GM23338 (cell line): ENCODE measurements at places on chromosomes 7 and 10. TPM values are rescaled to one million over a fixed set of nuclear protein-coding genes. Genes with fewer than 3 reads are reported as not detected.
A peak's percentile ranks its signal among the peaks of the same experiment; 100 is the strongest.

The NAT16 gene
- 0.31 and 0.57 TPM in 2 replicates for polyA plus RNA-seq

GRCh38 chr7:134662166-134662870, 15.7 kb downstream of the BPGM start:
- no peaks in the 10 kb centered on the region for H3K27me3 ChIP-seq
- no peak overlapping the region for H3K4me3 ChIP-seq
- no peaks in the 10 kb centered on the region for H3K36me3 ChIP-seq
- no peak for DNase-seq

The GPC2 gene
- polyA plus RNA-seq = 9.8 and 10.7 TPM in 2 replicates

GRCh38 chr10:42981358-42982236, 95.3 kb upstream of the RET start:
- no peak overlapping the region for H3K4me3 ChIP-seq
- no peaks in the 10 kb centered on the region for H3K4me1 ChIP-seq
- no peak overlapping the region for H3K27ac ChIP-seq
- no peaks in the 10 kb centered on the region for H3K36me3 ChIP-seq
- no peak for DNase-seq
- H3K27me3 ChIP-seq = no peaks in the 10 kb centered on the region

GRCh38 chr7:55898287-55898686, 11.0 kb downstream of the ZNF713 start:
- no peak overlapping the region for H3K4me3 ChIP-seq
- DNase-seq = no peak
- H3K27me3 ChIP-seq = no peaks in the 10 kb centered on the region
- no peak overlapping the region for H3K27ac ChIP-seq
- H3K4me1 ChIP-seq = no peaks in the 10 kb centered on the region

The HBP1 gene
- polyA plus RNA-seq = 36.0 and 37.6 TPM in 2 replicates

DNA sequence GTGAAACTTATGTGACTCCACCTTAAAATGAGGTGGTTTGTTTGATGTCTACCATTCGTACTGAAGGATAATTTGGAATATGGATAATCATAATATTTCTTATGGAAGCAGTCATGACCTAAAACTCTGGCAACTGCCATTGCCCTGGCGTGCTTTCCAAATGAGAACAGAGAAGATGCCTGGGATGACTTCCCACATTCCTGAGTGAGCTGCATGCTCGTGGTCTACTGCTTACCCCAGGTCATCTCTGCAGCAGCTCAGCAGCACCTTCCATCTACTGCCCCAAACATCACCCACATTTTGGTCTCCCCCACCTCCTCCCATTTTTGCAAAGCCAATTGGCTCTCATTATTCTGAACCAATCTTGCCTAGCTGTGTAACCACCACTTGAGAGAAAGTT, 40.1 kb downstream of the LYZL1 start:
- H3K4me1 ChIP-seq = no peaks in the 10 kb centered on the region
- H3K27me3 ChIP-seq = no peaks in the 10 kb centered on the region
- no peak for DNase-seq
- no peak overlapping the region for H3K4me3 ChIP-seq
- no peaks in the 10 kb centered on the region for H3K36me3 ChIP-seq
- no peak overlapping the region for H3K27ac ChIP-seq

DNA sequence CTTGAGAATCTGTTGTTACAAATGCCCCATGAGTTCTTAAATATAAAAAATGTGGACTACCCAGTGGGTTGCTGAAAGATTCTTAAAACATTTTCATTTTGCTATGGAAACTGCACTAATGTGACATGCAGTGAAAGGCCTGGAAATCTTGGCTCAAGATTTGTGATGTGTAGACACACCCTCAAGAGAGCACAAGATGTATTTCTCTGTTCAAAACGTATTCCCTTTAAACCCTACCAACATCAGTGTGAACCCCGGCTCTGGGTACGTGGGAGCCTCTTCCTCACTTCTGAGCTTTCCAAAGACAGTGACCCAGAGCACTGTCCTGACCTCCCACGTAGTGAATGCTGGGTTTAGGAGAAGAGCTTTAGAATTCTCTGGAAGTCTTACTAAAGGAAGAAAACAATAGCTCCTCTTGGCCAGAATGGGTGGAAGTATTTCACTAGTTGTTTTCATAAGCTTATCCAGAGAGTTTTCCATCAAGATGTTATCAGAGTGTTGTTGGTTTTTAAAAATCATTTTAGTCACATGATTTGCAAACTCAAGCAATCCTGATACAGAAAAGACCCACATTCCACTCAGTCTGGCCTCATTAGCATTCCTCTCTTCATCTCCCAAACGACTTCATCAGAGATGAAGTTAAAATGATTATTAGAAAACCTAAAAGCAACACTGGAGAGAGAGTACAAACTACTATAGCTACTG, 81.5 kb upstream of the AFAP1L2 start:
- peaks cover 19% of the 10 kb centered on the region for H3K4me1 ChIP-seq
- H3K27me3 ChIP-seq = no peaks in the 10 kb centered on the region
- no peak overlapping the region for H3K4me3 ChIP-seq
- DNase-seq = no peak

The ODAD2 gene
- polyA plus RNA-seq = 2.6 and 3.4 TPM in 2 replicates

The GFRA1 gene
- 1.2 and 1.4 TPM in 2 replicates for polyA plus RNA-seq

GRCh38 chr10:47300429-47300931, 483 bp downstream of the GDF10 start:
- peak; percentile 46 for DNase-seq
- peak overlapping the region; percentile 69 for H3K4me3 ChIP-seq
- H3K27ac ChIP-seq = no peak overlapping the region
- H3K4me1 ChIP-seq = peaks cover 4% of the 10 kb centered on the region; the same call in 1 of the 2 replicates

DNA sequence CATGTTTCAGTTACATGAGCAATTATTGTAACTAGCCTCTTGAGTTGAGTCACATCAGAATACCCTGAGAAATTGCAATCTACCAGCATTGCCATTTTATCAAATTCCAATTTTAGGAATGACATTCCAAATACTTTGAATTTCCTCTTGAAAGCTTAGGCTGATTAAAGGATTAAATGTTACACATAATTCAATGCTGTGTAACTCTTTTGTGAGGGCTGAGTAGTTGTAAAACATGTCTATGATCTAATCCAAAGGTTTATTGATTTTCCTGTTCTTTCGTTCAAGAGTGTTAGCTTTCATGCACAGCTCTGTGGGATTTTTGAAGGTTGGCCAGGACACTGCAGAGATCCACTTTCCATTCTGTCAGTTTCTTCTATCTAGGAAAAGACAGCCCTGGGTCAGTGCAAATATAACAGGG, 193.1 kb downstream of the SORCS1 start:
- H3K4me3 ChIP-seq = no peak overlapping the region
- peaks cover 11% of the 10 kb centered on the region; the same call in 1 of the 2 replicates for H3K4me1 ChIP-seq
- no peak for DNase-seq
- no peaks in the 10 kb centered on the region for H3K36me3 ChIP-seq

The MBL2 gene
- not detected in 2 replicates for polyA plus RNA-seq

DNA sequence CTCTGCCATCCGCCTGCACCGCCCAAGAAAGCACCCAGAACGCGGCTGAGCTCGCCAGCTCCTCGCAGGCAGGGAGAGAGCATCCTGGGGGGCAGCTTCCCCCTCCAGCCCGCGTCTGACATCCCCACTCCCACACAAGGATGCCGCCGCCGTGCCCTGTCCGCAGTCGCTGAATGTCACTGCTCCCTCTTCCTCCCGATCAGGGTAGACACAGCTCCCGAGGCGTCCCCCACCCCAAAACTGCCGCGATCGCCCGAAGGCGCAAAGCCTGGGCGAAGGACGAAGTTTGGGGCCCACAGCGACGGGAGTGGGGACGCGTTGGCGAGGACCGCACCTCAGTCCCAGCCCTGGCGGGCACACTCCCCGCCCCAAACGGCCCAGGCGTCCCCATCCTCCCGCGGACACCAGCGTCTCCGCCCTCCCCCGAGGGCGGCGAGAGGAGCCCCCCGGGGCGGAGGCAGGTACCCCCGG, 1.5 kb upstream of the KAT6B start:
- peak overlapping the region; percentile 85 for H3K27ac ChIP-seq
- H3K4me1 ChIP-seq = peaks cover 14% of the 10 kb centered on the region
- no peaks in the 10 kb centered on the region for H3K27me3 ChIP-seq
